ENCODE measurements at places on chromosomes 11 and 22.

- no peak for DNase-seq
These were observed 121.9 kb upstream of the MTMR2 start for GRCh38 chr11:96045622-96046456.

DNA sequence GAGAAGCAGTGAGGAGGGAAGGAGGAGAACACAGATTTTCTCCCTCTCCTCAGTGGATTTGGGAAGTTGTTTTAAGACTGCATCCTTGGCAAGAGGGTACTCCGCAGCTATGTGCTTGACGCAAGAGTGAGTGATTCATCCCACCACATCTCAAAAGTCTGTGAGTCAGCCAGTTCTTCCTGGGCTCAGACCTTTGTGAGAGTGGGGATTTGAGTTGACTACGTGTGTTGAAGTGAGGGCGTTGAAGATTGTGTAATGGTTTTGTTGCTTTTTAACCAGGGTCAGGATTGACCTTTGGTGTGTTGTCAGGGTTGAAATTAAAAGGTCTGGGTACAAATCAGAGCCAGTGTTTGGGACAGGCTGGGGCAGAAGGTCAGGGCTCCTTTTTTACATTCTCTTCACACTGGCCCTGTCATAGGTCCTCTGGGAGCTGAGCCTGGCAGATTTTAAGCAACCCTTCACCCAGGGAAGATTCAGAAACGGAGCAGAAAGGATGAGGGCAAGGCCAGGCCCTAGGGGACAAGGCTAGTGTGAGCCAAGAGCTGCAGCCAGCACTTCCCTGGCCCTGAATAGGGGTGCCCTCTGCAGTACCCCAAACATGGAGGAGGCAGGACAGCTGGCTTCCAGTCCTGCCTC, 4.2 kb upstream of the C11orf86 start:
- no peak for DNase-seq

DNA sequence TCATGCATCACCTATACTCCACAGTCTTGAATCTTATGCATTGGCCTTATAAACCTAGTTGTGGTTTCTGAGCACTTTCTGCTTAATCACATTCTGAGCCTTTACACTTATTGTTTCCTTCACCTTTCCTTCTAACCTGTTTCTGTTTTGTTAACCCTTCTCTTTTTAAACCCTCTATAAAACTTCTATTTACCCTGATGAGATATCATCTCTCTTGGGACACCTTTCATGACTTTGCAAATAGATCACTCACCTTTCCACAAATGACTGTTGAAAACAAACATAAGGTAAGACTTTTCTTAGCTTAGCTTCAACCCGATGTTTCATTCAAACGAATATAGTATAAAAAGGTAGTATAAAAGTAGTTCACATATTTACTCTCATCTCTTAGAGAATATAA, 483.6 kb downstream of the FAM181B start:
- DNase-seq = no peak

- DNase-seq = no peak
These were observed 1.4 kb downstream of the NUDT22 start for GRCh38 chr11:64227405-64227956.

- DNase-seq = no peak
These were observed 11.7 kb upstream of the FLRT1 start for GRCh38 chr11:64023712-64024710.

GRCh38 chr22:35894937-35895708, 133.5 kb downstream of the RBFOX2 start:
- DNase-seq = no peak

DNA sequence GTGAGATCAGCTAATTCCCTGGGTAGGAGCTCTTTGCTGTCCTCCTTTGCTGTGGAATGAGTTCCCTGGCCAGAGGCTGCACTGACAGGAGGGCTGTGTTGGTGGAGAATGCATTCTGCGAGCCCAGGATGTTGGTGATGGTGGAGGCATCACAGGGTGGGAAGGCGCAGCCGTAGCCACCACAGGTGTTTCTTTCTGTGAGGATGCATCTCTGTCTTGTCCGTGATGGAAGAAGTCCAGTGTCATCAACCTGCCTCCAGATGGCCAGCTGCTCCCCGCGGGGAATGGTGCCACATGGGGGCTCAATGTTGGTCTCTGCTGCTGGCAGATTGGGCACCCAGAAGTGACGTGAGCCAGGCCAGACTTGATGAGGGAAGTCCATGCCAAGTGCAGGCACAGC, 972.1 kb downstream of the TBC1D22A start:
- no peak for DNase-seq

- no peak for DNase-seq
These were observed 40.3 kb downstream of the PARVG start for GRCh38 chr22:44220727-44221680.

GRCh38 chr11:94794287-94795168, 26.4 kb downstream of the AMOTL1 start:
- DNase-seq = peak; percentile 81

DNA sequence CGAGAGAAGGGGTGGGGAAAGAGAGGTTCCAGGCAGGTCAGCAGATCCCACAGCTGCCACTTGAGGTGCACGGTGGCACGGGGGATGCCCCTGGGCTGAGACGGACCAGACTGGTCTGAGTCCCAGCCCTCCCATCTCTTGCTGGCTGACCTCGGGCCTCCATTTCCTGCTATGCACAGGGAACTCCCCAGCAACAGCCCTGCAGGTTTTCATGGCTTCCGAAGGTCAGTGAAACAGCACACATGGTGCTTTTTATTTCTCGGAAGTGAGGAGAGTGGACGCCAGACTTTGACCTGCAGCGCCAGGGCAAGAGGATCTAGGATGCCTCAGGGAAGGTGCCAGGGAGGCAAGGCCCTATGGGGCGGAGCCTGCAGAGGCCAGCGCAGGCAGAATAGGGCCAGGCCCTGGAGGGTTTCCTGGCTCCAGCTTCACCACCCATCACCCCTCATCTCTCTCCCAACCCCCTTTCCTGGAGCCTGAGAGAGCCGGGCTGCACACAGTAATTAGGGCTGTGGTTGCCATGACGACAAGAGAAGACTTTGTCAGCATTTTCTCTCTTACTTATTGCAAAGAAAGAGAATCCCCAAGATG, 29.5 kb downstream of the SLC22A12 start:
- no peak for DNase-seq

DNA sequence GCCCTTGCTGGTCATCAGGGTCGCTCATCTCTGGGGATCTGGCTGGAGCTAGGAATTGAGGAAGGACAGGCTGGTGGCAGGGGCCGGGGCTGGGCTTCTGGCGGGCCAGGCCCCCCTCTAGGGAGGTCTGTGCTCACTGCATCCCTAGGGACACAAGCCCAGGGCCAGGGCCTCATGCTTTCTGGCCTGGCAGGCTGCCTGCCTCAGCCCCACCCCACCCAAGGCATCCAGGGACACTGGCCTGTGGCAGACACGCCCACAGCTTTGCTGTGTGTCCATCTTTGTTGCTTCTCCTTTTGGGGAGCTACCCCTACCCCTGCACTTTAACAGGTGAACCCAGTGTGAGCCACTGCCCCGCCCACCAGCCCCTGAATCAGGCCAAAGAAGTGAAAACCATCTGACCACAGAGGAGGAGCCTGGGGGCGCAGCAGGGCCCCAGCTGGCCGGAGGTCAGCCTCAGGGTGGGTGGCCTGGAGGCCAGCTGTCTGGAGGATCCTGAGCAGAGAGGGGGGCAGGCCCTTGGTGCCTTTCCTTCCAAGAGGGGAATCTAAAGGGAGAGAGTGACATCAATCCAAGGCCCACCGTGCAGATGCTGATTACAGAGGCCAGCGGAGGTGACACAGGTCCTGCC, 26.8 kb upstream of the CELSR1 start:
- peak; percentile 78 for DNase-seq

DNA sequence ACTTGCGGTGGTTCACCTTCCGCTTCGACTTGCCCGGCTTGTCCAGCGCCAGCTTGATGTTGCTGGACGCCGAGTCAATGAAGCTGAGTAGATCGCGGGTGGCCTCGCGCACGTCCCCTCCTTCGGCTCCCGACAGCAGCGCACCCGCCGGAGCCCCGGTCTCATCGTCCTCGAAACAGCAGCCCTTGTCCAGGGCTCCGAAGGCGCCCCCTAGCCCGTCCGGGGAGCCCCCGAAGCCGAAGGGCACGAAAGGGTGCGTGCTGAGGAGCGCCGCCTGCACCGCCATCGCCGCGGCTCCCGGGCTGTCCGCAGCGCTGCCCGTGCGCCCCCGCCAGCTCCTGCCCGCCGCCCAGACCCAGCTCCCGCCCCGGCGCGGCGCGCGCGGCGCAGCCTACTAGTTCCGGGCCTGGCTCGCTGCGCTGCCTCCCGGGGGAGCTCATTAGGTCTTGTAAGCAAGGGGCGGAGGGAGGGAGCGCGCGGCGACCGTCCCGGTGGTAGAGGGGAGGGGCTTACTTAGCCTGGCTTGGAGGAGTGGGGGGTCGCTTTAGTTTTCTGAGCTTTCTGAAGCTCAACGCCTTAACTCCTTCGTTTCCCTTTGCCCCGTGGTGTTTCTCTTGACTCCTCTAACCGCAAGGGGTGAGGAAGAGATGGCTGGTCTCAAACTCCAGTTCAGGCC, at the start of gene FAM181B:
FAM181B (minus strand) TSS at position 421 of the 676 bp plus-strand sequence; CDS start at position 286, 135 bp downstream.
- peak; percentile 84 for DNase-seq

- DNase-seq = no peak
These were observed 774.3 kb downstream of the FAM181B start for GRCh38 chr11:81959341-81959740.

DNA sequence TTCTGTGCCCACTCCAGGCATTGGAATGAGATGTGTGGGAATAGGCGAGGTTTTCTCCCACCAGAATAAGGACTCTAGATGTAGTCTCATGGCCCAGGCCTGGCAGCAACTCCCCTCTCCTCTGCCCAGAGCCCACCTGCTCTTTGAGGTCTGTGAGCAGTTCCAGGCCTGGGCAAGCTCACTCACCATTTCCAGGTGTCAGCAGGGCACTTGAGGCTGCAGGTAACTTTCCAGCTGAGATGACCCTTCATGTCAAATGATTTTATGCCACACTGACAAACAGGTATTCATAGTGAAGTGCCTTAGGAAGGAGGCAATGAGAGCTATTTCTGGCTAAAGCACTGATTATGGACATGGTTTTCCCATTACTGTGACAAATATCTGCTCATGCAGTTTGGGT, 123.3 kb upstream of the CCDC90B start:
- DNase-seq = no peak

DNA sequence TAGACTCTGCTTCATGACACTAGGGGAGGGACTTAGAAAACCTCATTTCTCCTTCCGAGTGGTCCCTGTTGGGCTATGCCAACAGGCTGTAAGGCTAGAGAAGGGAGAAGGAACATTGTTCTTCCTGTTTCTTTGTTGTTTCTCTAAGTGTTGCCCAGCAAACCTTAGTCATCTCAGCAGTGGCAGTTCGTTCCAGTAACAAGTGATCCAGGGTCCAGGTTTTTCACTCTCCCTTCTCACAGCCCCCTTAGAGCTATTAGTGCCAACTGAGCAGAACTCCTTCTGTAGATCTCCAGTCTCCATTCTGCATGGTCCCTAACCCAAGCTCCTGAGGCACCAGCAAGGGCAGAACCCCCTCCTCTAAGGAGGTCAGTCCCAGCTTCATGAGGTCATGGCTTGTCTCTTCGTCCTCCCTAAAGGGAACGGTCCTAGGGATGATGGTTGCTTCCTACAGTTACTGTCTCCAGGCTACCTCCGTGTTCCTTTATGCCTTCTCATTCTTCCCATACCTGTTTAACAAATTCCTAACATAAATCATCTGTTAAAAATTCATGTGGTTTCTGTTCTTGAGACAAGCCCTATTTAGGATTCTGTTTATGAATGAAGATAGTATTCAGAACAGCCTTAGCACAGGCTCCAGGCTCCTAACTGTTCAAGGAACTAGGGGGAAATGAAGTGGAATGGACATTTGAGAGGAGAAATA, 168.6 kb upstream of the UBASH3B start:
- DNase-seq = no peak

DNA sequence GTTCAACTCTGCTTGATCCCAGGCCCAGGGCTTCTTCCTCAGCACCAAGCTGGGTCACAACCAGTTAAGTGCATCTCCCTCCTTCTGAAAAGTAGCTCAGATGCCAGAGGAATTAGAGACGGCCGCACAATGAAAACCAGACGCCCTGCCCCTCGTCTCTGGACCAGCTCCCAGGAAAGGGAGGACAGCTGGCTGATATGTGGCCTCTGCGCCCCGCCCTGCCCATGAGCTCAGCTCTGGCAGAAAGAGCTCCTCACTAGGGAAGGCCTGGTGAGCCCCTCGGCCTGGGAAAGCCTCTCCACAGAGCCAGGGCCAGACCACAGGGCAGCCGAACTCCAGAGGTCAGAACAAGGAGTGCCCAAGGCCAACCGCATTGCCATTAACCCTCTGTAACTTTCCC, 18.1 kb upstream of the SCGB1A1 start:
- DNase-seq = peak; percentile 90

DNA sequence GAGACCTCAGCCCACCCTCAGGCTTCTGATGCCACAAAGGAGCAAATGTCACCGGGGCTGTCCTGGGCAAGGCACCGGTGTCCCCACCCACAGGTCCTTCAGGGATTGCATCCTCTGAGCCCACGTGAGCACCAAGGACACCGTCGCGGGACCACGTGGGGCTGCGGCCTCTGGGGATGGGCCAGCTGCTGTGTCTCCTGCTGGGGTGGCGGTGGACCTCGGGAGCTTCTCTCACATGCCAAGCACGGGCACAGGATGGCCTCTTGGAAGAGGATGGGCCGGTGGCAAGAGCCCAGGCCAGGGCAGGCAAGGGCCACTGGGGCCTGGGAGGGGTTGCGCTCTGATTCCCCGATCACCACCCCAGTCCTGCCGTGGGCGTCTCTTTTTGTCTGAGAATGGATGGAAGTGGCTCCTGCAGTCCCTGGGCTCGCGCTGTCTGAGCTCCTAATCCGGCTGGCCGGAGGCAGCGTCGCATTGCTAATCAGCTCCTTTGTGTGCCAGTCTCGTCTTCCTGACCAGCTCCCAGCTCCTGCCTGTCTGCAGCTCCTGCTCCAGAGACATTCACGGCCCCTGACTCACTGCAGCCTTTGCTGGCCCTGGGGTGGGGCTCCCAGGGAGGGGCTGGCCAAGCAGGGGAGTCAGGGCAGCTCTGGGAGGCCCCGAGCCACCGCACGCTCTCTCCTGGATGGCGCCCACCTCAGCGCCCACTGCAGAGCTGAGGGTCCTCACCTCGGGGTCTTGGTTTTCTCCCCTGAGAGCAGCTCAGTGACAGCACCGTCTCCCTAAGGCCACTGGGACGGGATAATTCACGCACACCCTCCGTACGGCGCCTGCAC, 146.7 kb downstream of the CTTN start:
- peak; percentile 44 for DNase-seq

- DNase-seq = no peak
These were observed 3.6 kb downstream of the DUSP8 start for GRCh38 chr11:1568441-1568911.

GRCh38 chr11:7892059-7892699, 38.9 kb downstream of the OR10A6 start:
- no peak for DNase-seq

DNA sequence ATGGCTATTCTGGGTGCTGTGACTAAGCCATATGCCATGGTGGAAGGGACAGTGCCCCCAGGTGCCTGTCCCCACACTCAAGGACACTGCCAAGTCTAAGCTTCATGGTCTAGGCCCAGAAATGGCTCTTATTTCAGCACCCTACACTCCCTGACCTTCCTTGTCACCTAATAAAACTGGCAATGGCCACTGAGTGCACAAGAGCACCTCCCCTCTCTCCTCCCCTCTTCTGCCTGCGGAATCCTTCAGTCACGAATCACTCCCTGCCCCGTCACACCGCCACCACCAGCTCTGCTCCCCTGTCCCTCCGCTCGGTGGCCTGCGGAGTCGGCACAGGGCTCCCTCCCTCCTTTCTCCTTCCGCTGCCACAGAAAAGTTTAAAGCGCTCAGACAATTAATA, 19.0 kb upstream of the LMO1 start:
- no peak for DNase-seq
